NCI-H2227 treated with DMSO at 0.1 percent for 48 hours (cell line): ENCODE measurements at places on chromosomes 12 and 14.

DNA sequence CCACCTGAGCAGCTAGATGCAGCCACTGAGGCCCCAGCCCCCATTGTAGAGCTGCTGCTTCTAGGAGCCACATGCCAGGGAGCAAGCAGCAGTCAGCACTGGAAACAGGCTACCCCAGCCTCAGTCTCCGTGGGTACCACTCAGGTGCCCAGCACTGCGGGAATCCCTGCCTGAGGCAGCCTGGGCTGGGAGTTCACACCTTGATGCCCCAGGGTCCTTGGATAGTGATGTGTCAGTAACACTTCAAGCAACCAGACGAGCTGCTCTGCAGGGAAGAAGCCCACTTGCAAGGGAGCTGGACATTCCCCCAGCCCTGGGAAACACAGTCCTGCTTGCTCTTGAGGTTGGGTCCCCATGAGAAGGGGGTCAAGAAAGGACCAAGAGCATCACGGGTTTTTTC lies 90.7 kb downstream of the ZFP36L1 start:
- no peak for DNase-seq

DNA sequence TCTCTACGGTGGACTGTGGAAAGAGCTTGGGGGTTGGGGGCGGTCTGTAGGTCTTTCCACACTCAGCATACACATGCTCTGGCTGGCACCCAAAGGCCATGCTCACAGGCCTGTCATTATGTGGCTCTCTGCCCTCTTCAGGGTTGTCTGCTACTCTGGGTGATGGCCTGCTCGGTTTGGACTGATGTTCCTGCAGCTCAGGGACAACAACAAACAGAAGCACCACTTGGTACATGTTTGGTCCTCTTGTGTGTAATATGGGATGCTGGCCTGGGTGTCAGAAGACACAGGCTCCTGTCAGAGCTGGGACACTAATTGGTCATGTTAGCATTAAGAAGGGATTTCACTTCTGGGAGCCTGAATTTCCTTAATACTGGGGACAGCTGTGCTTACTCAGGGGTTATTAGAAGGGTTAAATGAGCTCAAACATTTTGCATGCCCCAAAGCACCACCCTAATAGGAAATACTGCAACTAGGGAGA lies 32.7 kb upstream of the SELPLG start:
- DNase-seq: no peak

- no peak for DNase-seq
Measured at GRCh38 chr14:21734457-21735074, 60.9 kb upstream of the OR4E1 start.

DNA sequence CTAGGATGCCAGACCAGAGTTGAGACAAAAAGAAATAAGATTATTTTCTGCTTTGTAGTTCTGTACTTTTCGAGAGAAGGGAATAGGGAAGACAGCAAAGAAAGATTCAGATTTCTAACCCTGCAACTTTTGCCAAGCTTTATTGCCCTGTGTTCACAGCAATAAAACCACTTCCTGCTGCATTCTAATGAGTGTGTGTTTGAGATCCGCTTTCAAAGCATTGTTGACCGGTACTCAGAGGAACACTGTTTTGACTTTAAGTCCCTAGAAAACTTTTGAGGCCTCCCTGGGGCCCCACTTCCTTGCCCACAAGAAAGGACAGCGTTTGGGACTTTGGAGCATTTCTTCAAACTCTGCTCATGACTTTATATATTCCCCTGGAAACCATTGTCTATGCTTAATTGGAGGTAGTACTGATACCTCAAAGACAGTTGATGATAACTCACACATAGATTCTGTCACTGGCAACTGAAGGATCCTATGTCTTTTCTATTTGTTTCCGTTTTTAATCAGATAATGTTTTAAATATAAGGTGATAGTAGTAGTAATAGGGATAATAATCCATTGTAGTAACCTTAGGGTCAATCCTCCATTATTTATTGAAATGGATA lies 1.3 kb downstream of the RNASE6 start:
- DNase-seq: no peak

- DNase-seq: no peak
Measured at GRCh38 chr12:56996793-56997545, 9.4 kb downstream of the ZBTB39 start.

DNA sequence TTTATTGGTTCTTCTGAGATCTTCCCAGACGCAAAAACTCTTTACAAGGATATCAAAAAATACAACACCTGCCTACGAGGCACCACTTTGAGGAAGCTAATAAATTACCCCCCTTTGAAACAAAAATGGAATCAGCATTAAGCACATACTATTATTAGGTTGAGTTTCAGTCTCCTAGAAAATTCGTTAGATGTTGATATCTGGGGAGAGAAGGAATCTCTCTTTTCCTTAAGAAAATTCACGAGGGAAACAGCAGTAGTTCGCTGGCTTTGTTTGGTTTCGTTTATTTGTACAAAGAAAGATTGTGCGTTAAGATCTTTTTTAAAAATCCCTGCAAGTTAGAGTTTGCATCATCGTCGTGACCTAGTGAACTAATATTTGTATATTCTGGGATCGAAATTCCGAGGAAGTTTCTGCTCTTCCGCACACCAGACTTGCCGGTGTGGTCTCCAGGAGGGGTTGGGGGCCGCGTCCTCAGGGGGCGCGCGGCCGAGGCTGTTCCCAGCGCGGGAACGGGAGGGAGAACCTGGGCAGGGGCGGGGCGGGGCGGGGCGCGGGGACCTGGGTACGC lies 12.1 kb downstream of the NKX2-1 start:
- no peak for DNase-seq

- no peak for DNase-seq
Measured at GRCh38 chr12:43407816-43408645, 144.0 kb downstream of the ADAMTS20 start.

DNA sequence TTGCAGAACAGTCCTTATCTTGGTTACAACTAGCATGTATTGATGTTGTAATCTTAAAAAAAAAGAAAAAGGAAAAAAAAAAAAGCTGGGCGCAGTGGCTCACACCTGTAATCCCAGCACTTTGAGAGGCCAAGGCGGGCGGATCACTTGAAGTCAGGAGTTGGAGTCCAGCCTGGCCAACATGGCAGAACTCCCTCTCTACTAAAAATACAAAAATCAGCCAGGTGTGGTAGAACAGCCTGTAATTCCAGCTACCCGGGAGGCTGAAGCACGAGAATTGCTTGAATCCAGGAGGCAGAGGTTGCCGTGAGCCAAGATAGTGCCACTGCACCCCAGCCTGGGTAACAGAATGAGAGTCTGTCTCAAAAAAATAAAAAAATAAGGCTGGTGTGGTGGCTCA lies 25.6 kb upstream of the TEAD4 start:
- DNase-seq: no peak

- no peak for DNase-seq
Measured at GRCh38 chr12:125089083-125089482, 23.8 kb downstream of the AACS start.

- no peak for DNase-seq
Measured at GRCh38 chr12:106790020-106790419, 15.5 kb downstream of the RIC8B start.

DNA sequence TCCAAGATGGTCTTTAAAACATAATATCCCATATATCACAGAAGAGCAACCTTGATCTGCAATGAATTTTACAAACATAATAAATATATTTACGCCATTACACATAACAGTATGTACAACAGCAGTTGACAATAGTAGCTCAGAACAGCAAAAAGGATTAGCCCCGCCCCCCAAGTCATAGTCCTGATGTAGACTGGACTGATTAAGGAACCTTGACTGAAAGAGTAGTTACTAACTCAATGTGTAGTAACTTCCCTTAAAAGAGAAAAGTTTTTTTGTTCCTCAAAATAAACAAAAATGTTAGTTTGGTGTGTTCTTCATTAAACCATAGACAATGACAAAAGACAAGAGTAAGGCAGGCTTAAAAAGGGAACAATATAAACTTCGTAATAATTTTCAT lies 44.5 kb downstream of the GTF2A1 start:
- DNase-seq: no peak

DNA sequence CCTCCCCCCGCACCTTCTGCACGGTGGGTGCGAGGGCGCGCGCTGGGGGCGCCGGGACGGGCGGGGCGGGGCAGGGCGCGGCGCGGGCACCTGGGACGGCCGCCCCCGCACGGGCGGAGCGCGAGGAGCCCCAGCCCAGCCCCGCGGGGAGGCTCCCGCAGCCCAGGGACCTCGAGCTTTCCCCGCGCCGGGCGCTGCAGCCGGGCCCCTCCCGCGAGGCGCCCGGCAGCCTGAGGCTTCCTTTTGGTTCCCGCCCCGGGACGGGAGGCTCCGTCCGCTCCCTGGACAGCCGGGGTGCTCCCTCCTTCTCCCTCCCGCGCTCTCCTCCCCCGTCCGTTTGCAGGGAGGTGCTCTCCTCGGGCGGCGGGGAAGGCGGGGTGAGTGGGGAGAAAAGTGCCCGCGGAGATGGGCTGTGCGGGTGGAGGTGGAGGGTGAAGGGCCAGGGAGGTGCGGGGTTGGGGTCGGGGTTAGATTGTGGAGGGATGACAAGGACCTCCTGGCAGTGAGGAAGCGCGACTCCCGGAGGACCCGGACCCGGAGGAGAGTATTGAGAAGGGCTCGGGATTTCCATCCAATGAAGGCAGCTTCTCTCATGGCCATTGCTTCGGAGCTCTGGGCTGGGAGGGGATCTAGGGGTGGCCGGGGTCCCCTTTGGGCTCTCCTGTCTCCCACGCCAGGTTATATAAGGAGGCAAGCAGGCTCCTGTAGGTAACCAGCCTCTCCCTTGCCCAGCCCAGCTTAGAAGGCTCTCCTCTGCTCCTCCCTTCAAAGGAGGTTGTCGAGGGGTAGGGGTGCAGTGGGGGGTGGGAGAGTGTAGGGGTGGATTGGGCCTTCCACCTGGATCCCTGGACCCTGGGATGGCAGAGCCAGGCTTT lies 645 bp downstream of the JDP2 start:
- DNase-seq: no peak

- DNase-seq: no peak
Measured at GRCh38 chr12:91913124-91913523, 232.5 kb downstream of the BTG1 start.

GRCh38 chr12:87259391-87259790 lies 769.8 kb downstream of the C12orf50 start:
- DNase-seq: no peak

GRCh38 chr14:90603841-90604240 lies 207.0 kb downstream of the CALM1 start:
- DNase-seq: no peak

GRCh38 chr14:44962334-44963043 lies 499 bp downstream of the TOGARAM1 start:
- DNase-seq: no peak

DNA sequence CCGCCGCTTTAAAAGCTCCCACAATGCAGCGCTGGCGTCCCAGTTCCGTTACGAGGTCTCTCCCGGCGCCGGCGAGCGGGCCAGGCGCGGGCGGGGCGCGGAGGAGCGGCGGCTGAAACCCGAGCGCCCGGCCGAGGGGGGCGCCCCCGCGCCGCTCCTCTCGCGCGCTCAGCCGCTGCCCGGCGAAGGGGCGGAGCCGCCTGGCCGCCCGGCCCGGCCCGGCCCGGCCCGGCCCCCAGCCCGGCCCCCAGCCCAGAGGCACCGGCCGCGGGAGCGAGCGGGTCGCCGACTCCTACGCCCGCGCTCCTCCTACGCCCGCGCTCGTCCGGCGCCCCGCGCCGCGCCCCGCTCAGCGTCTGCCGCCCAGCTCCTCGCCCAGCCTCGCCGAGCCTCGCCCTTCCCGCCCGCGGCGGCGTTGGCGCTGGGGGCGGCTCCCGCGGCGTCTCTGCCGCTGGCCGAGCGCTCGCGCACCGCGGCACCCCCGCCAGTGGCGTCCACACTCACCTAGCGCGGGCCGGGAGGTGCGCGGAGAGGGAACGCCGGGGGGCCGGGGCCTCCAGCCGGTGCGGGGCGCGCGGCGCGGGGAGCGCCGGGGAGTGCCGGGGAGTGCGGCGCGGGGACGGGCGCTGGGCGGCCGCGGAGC lies at the start of gene RASSF8:
Gene RASSF8, plus strand, starts transcription at position 255 of the 643 bp plus-strand sequence. CDS start 96,662 bp downstream, outside the sequence.
- peak; percentile 6 for DNase-seq

- peak; percentile 28 for DNase-seq
Measured at GRCh38 chr12:109387425-109388166, 39.9 kb downstream of the MYO1H start.

GRCh38 chr14:49593016-49593415 lies 5.7 kb upstream of the LRR1 start:
- DNase-seq: no peak

GRCh38 chr12:22248571-22249115 lies 85.9 kb downstream of the ST8SIA1 start:
- DNase-seq: no peak

GRCh38 chr14:68534276-68534675 lies 258.6 kb downstream of the ZFP36L1 start:
- DNase-seq: no peak

DNA sequence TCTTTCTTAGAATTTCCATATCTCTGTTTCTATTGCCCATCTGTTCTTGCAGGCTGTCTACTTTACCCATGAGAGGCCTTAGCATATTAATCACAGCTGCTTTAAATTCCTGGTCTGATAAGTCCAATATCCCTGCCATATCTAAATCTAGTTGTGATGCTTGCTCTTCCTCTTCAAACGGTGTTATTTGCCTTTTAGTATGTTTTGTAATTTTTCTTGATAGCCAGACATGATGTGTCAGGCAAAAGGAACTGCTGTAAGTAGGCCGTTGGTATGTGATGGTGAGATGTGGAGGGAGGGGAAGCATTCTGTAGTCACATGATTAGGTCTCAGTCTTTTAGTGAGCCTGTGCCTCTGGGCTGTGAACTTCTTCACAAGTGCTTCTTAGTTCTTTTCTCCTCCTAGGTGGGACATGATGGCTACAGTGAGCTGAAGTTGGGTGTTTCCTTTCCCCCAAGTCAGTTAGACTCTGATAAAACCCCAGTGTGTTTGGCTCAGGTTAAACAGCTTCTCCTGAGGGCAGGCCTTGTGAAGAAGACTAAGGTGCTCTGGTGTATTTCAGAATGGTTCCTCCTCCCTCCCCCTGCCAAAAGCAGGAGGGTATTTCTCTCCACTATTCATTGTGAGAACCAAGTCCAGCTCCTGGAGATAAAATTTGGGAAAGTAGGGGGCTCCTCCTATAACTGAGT lies 195.9 kb upstream of the PARP11 start:
- DNase-seq: no peak

DNA sequence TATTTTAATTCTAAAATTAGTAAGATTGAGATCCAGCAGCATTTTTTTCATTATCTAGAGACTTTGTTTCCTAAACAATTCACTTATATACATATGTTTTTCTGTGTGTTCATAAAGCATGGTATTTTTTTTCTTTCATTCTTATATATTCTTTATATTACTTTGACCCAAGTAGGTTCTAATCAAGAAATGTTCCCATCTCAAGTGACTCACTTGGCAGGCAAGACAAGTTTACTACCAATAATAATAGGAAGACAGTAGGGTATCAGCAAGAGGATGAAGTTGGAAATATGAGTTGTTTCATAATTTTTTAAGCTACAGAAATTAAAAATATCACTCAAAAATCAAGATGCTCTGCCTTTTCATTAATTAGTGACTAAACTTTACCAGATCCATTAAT lies 613.4 kb upstream of the ATP2B1 start:
- no peak for DNase-seq

DNA sequence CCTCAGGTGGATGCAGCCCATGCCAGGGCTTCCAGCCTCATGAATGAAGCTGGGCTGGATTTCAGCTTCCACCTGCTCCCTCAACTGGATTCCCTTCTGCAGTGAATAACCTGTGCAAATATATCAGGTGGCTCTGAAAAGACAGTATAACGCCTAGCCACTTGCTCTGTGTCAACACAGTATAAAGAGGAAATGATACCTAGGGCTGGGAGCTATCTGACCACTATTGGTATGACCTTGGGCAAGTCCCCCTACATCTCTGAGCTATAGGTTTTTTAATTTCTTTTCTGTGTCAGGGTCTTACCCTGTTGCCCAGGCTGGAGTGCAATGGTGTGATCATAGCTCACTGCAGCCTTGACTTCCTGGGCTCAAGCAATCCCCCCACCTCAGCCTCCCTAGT lies 19.8 kb downstream of the ISM2 start:
- DNase-seq: no peak

- no peak for DNase-seq
Measured at GRCh38 chr12:103468837-103469236, 26.9 kb downstream of the C12orf42 start.
